Suppressor macrophage treated with lipopolysaccharide for 4 hours (primary cell): ENCODE measurements at places on chromosomes 5 and 9.

DNA sequence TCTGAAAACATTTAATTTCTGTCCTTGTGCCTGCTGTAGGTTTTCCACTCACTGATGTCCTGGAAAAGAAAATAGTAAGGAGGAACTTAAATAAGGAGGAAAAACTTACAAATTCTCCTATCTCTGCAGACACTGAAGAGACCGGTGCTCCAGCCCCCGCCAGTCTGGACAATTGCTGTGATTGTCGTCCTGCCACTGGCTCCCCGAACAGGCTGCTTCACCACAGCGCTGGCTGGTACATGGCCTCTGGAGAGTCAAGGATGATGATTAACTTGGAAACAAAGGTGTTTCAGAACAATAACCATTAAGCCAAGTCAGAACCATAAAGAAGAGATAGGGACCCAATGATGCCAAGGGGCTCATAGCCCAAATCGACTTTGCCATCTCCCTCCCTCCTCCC lies 7.3 kb downstream of the PLAC8L1 start:
- no peak for DNase-seq

- peak; percentile 97 for DNase-seq
These were observed at the start of gene ZER1 for GRCh38 chr9:128771745-128772519. TSS of gene ZER1 (minus strand) at chr9:128771927. CDS start at chr9:128755565, 16,362 bp downstream.

GRCh38 chr5:151427258-151427657 lies 20.1 kb upstream of the SLC36A1 start:
- DNase-seq, result no peak

GRCh38 chr5:149614034-149614907 lies 33.0 kb downstream of the ARHGEF37 start:
- no peak for DNase-seq
